ENCODE measurements at places on chromosomes 3 and 15.
A peak's percentile ranks its signal among the peaks of the same experiment; 100 is the strongest.

DNA sequence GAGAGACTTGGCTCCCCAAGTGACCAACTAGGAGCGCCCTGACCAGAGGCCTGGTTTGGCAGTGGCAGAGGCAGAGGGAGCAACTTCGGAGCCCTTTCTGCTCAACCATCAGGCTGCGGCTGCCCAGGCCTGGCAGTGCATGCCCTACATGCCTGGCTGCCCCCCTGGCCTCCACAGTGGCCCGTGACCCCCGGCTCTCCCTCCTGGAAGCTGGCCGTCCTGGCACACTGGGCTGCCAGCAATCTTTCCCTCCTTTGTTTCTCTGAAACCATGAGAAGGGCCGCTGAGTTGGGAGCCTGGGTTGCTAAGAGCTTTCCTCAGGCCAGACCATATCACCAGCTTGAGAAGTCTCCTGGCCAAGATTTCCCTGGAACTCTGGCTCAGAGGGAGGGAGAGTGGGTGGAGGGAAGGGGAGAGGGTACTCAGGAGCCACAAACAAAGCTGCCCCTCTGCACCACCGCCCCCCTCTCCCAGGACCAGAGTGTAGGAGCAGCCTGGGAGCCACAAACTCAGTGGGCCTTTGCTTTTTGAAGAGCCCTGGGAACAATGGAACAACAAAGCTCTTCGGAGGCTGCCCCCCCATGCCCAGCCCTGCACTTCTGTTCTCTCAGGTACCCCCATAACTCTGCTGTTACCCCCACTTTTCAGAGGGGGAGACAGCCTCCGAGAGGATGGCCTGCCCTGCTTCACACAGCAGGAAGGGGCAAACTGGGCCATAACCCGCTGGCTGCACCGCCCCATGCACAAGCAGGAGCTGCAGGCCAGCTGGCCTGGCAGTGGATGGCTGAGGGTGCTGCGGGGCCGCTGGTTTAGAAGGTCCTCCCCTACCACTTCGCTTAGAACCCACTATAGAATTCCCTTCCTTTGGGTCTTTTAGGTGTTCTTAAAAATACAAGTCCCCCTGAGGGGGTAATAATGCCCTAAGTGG is 11.3 kb downstream of the CORO2B start:
- no peak for DNase-seq

DNA sequence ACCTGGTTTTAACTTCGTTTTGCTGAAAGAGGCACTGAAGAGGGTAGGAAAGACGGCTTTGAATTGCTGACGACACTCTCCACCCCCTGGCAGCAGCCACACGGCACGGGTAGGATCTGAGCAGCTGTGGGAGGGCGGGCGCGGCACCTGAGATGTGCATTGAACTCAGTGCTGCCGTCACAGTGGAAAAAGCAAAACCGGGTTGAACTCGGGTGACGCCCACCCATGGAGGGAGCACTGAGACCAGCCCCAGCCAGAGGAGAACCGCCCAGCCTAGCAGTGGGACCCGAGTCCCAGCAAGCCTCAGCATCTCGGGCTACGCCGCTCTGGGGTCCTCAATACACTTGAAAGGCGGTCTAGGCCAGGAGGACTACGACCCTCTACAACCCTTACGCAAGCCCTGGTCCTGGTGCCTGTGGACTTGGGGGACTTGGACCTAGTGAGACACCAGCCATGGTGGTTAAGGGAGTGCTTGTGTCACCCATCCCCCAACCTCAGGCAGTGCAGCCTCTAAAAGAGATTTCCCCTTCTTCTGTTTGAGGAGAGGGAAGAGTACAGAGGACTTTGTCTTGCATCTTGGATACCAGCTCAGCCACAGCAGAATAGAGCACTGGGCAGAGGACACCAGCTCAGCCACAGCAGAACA is 50.0 kb upstream of the RPL35A start:
- no peak for DNase-seq

DNA sequence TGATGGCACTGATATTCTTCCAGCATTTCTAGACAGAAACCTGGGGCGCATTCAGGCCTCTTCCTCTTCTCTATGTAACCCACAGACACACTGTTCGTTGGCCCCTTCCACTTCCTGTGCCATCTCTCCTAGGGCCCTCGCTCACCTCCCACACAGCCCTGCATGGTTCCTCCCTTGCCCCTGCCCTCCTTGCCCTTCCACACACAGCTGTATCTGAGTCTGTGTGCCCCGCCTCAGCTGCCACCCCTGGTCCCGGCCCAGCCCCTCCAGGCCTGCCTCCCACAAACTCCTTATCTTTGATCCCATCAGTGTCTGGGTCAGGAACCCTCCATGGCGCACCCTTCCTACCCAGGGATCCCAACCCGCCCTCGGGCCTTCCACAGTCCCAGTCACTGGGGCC is 37.9 kb downstream of the RAB6B start:
- DNase-seq = no peak

DNA sequence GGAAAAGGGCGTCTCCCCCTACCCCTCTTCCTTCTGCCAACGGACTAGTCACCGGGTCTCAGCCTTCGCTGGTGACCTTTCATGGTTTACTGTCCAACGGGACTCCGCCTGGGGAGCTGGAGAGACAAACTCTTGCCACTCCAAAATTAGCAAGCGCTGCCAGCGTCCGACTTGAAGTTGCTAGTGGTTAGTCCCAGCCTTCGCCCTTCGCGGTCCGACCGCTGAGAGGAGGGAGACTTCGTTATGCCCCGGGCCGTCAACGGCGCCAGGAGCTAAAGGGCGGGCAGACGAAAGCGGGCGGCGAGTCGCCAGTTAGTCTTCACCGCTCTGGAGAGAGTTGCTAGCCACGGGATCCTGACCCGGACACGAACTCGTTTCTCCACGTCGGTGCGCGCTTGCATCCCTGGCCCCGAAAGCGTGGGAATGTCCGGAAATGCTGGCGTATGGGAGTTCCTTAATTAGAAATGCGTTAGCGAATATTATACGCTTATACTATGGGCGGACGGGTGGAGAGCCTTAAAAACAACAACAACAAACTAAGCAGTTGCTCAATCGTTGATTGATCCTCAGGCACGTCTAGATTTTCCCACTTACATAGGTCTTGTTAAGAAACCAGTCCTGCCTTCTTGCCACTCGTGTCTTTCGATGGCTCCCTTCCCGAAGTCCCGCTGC is 716 bp downstream of the SMC4 start:
- DNase-seq = peak; percentile 33

DNA sequence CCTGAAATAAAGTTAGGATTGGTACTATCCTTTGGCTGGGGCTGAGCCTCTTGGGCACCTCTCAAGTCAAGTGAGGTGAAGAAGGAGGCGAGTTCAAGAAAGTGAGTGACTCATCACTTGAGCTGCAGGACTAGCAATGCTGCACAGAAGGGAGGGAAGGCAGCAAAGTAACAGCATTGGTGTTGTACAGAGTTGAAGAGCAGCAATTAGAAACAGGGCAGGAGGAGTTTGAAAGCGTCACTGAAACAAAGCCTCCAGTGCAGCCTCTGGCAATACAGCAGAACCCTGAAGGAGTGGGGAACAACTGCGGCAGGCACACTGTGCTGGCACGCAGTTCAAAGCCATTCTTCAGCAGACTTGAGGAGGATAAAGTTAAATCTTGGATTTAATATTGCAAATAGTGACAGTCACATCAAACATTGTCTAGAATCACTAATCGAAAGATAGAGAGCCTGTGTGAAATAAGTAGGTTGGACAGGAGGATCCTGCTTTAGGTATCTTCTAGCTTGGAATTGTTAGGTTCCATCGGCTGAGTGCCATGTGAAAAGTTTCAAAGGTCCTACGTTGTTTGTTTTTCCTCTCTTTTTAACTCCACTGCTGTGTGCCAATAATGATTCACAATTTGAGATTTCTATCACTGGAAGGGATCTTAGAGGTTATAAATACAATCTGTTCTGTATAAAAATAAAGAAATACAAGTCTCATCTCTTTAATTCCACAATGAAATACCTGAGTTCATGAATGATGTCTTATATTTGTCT is 479.8 kb downstream of the NAALADL2 start:
- no peak for DNase-seq

- DNase-seq = no peak
These were observed 270.7 kb upstream of the SLITRK3 start for GRCh38 chr3:165466856-165467255.

- no peak for DNase-seq
These were observed 26.8 kb downstream of the EDEM1 start for GRCh38 chr3:5214352-5214751.

DNA sequence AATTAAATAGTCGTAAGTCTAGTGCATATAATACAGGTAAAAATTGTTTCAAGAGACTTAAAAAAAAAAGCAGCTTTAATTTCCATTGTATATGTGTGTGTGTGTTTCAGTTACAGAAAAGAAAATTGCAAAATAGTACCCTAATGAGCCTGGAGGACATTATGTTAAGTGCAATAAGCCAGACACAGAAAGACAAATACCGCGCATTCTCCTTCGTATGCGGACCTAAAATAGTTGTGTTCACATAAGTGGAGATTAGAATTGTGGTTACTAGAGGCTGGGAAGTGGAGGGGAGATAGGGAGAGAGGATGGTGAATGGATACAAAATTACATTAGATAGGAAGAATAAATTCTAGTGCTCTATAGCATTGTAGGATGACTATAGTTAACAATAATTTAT is 3.6 kb downstream of the MESD start:
- no peak for DNase-seq

DNA sequence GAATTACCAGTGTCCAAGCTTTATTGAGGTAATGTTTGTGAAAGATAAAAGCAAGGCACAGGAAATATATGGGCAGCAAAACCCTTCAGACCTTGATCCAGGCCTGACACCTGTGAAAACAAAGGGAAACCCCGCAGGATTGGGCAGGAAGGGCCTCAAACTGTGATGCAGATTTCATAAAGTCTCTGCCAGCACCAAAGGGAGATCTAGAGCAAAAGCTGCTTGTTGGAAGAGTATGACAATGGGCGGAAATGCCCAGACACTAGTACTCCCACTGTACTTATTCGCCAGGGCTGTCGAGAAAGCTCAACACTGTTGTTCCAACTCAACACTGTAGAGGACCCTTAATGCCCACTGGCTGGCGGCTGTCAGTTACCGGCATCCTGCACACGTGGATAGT is 207.9 kb downstream of the CD47 start:
- no peak for DNase-seq
